ENCODE measurements at places on chromosomes 6 and 20. TPM values are rescaled to one million over a fixed set of nuclear protein-coding genes. Genes with fewer than 3 reads are reported as not detected.
A peak's percentile ranks its signal among the peaks of the same experiment; 100 is the strongest.

GRCh38 chr6:150403458-150404246 lies 34.8 kb downstream of the IYD start:
- DNase-seq: peak; percentile 80

DNA sequence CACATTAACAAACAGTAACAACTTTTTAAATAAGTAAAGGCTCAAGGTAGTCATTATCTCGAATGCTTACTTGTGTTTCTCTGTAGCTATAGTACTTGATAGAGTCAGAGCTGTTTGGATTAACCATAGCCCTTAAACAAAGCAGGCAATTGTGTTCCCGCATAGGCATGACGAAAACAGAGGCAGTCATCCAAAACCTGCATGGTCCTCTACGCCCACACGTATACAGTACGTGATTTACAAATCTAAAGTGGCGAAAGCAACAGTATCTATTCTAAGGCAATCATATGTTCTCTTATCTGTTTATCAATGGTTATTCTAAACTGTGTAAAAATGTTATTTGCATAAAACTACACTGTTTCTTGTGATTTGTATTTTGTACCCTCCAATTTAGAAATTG lies 31.8 kb downstream of the HFE start:
- DNase-seq: no peak

DNA sequence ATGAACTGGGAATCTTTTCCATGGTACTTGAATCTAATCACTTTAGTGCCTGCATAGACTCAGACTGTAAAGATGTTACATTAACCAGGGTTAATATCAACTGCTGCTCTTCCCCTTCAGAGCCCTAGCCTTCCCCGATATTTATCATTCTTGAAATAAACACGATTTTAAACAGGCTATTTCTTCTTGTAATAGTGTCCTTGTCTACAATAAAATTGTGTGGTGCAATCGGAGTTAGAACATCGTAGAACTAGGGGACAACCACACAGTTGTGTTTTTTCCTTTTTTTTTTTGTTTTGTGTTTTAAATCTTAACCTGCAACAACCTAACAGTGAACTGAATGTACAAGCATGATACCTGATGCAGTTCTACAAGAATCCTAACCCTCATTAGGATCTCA lies 4.5 kb downstream of the GJA1 start:
- no peak for DNase-seq

- no peak for DNase-seq
Observed at GRCh38 chr6:45116714-45117410, 211.3 kb upstream of the RUNX2 start.

DNA sequence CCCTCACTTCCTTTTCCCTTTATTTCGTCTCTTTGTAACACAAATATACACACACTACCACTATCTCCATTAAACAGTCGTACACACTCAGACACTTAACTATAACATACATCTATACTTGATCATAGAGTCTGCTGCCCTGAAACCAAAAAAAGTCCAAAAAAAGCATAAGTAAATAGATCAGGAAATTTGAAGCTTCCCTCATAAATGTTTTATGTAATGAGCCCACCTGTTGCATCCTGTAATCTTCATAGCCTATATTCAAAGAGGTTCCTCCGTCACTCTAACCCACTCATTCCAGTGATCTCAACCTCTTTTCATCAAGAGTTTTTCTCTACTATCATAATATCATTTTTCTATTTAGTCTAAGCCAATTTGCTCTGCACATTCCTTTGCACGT lies 6.9 kb upstream of the OR12D2 start:
- DNase-seq: no peak

GRCh38 chr20:59020938-59021551 lies 1.8 kb downstream of the TUBB1 start:
- DNase-seq: no peak

Gene IRAK1BP1
- total RNA-seq: 3.3 TPM

GRCh38 chr6:3450888-3451287 lies 6.0 kb downstream of the SLC22A23 start:
- DNase-seq: no peak

Gene MUC21
- not detected for total RNA-seq

Gene WFDC5
- total RNA-seq: not detected

DNA sequence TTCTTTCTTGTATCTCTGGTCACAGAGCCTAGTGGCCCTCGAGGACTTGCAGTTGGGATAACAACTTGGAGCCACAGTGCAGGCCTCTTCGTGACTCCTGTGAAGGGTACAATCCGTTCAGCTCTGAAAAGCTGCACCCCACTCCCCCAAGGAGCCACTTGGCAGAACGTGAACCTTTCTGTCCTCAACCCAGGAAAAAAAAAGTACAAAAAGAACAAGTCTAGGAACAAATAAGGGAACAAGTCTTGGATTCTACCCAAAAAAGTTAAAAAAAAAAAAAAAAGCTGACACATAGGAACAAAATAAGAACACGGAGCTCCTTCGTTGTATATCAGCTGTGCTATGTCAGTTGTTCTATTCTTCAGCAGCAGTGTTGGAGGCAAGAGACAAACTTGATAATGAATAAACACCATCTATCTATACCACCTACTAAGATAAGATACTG lies 77.9 kb upstream of the TULP1 start:
- no peak for DNase-seq

Gene APOM
- total RNA-seq: 0.96 TPM

Gene PRDM13
- not detected for total RNA-seq

DNA sequence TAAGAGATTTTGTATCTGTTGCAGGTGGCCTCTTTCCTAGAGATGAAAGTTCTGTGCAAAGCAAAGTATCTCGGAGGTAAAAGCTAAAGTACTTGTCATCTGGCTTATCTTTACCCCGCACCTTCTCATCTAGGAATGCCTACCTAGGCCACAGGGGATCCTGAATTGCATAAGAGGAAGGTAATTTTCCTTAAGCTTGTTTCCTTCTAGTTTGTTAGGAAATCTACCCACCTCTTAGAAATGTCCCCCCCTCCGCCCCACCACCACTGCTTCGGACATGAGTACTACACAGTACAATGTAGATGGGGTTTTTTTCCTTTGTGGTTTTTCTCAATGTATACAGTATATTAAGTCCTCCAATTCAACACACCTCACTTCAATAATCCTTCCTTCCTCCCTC lies 21.5 kb downstream of the FOXC1 start:
- DNase-seq: no peak

DNA sequence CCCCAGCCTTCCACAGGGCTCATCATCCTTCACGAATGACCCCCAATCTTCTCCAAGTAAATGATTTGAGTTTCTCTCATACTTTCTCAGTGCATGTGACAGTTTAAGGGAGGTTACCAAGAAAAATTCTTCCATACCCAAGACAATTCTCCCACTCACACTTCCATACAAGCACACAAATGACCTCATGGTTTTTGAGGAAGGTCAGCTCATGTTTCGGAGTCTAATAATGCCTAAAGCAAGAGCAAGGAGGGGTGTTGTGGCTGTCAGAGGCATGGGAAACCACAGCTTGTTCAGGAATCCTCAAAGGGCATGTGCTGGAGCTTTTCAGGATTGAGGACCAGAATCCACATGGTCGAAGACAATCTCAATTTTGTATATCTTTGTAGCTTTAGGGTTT lies 279.0 kb downstream of the MAFB start:
- DNase-seq: no peak

DNA sequence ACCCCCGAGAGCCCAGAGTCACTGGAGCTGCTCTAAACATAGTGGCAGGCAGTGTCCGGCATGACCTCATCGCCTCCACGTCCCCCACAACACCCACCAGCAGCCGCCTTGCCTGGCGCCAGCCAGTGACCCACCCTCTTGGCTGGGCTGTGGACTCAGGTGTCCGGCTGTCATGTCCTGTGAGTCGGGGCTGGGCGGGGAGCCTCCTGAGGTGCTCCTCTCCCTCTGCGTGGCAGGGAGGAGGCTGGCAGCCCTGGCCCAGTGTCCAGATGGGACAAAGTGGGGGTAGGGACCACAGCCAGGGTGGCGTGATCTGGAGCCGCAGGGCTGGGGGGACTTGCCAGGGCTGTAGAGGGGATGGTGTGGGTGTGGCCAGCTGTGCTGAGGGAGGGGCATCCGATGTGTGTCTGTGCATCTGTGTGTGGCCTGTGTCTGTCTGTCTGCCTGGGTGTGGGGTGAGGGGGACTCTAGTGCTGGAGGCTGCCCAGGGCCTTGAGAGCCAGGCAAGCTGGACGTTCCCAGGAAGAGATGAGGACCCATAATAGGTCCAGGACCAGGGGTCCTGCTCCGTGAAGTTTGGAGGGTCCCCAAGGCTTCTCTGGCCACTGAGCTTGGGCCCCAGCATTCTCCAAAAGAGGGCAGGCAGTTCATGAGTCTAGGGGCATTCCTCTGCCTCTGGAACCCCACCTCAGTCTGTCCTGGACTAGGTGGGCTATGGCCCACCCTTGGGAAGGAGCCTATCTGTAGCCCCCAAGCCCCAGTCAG lies 2.3 kb upstream of the SOX18 start:
- no peak for DNase-seq

DNA sequence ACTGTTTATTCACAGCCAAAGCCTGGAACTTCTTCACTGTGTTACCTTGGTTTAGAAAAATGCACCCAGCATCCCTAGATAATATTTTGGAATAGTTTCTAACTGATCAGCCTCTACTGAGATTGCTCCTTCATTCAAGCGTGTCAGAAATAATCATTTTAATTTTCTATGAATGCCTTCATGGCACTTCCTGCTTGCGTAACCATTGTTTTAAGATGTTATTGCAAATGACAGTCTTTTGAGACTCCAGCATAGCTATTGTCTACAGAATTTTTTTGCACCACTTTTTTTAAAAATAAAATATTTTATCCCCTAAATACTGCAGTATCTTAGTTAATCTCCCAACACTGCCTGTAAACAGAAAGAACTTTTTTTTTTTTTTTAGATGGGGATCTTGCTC lies 213.1 kb downstream of the PHACTR1 start:
- no peak for DNase-seq

DNA sequence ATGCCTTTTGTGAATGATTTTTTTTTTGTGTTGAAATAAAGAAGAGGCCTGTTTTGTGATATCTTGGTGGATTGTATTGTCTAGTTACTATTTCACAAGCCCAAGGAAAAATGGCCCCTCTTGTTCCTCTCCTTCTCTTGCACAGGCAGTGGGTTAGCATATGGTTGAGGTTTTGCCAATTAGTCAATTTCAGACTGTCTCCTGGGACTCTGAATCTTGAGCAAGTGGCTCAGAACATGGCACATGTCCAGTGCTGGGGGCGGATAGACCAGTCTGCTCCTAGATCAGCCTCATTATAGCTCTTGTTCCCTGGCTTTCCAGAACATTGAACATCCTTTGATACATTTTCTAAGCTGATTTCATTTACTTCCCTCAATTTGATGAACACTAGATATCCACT lies 589.2 kb downstream of the PHF3 start:
- no peak for DNase-seq

GRCh38 chr6:118683881-118684872 lies 32.8 kb upstream of the CEP85L start:
- no peak for DNase-seq

- peak; percentile 55 for DNase-seq
Observed at GRCh38 chr20:63696628-63697356, at the start of gene TNFRSF6B. Gene TNFRSF6B, plus strand, starts transcription at chr20:63696652. Its CDS starts 116 bp downstream, at chr20:63696768.

DNA sequence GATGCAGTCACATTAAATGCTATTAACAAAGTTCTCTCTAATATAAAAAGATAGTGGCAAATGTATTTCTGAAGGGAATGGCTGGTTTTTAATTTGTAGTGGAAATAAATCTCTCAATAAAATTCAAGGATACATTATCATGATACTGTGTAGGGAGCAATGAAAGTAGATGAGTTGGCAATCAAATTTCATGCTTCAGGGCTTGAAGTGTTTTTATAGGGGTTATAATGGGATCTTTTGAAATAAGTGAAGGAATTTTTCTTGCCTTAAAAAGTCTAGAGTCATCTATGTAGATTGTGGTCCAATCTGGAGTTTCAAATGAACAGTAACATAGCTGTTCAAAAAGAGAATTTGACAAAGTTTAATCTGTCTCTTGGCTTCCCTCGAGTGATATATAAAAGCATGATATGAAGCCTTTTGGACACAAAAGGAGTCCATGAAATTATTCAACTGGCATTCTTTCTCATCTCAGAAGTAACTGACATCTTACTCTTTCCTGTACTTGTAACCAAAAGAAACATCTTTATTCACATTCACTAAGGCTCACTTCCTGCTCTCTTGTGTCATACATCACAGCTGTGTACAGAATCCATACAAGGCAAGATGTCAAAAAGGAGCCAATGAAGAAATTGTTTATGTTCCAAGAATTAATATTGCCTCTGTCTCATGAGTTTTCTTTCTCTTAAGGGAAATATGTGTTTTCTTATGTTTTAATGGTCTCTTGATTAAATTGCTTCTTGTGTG lies 591.0 kb upstream of the GJE1 start:
- no peak for DNase-seq

DNA sequence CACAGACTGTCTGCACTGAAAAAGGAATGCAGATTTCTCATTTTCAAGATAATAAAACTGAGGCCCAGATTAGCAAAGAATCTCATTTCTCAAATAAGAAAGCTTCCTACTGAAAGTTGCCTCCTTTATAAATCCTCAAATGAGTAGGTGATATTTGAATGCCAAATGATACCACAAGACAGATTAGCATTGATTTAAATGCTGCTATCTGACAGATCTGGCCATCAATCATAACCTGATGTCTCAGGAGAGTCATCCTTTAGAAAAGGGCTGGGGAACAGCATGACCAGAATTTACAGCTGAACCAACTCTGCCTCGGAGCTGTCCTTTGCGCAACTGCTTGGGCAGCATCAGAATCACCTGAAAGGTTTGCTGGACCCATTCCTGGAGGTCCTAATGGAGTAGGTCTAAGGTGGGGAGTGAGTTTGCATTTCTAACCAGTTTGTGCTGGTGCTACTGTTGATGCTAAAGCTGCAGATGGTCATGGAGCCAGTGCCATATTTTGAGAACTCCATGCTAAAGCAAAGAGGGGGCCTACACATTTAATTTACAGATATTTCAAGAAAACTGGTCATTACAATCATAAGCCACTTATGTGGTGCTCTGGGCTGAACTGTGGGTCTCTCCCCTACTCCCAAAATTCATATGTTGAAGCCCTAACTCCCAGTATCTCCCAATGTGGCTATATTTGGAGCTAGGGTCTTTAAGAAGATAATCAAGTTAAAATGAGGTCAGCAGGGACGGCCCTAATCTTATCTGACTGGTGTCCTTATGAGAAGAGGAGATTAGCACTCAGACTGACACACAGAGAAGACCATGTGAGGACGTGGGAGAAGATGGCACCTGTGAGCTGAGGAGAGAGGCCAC lies 295.5 kb upstream of the JARID2 start:
- DNase-seq: no peak

DNA sequence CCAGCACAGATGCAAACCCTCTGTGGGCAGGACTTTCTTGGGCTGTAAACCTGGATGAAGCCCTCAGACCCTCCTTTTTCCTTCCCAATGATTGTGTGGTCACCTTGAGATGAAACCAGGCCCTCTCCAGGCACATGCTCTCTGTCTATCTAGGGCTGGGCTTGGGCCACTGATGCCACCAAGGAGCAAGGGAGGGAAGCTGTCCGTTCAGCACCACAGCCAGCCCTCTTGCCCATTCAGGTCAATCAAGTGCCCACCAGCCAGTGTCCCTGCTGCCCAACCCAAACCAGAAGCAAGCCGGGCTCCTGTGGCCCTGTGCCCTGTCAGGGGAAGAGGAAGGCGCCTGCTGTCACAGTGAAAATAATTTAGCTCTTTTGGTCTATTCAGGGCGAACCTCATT lies 8.0 kb downstream of the STMN3 start:
- DNase-seq: no peak

Gene KLC4
- total RNA-seq: 20.1 TPM

Measured in aorta (tissue), 5 donors.